T-cell (primary cell): ENCODE measurements at places on chromosomes 12 and 14. TPM values are rescaled to one million over a fixed set of nuclear protein-coding genes. Genes with fewer than 3 reads are reported as not detected.
A peak's percentile ranks its signal among the peaks of the same experiment; 100 is the strongest.

GRCh38 chr12:116797885-116798284 is 59.8 kb downstream of the RNFT2 start:
- H3K27ac ChIP-seq: no peak overlapping the region
- no peaks in the 10 kb centered on the region for H3K4me1 ChIP-seq
- H3K4me3 ChIP-seq: no peak overlapping the region
- no peaks in the 10 kb centered on the region for H3K27me3 ChIP-seq

GRCh38 chr12:63068857-63069442 is 82.1 kb downstream of the AVPR1A start:
- no peaks in the 10 kb centered on the region for H3K36me3 ChIP-seq
- no peaks in the 10 kb centered on the region for H3K4me1 ChIP-seq
- peaks cover 2% of the 10 kb centered on the region for H3K27me3 ChIP-seq
- H3K27ac ChIP-seq: no peak overlapping the region
- H3K4me3 ChIP-seq: no peak overlapping the region
- no peak for DNase-seq

Gene LRRC43
- total RNA-seq: 0.66 TPM

- H3K27me3 ChIP-seq: no peaks in the 10 kb centered on the region
- H3K4me3 ChIP-seq: no peak overlapping the region
- no peak overlapping the region for H3K27ac ChIP-seq
- no peaks in the 10 kb centered on the region for H3K4me1 ChIP-seq
Observed at GRCh38 chr12:78179346-78179745, 348.7 kb downstream of the NAV3 start.

DNA sequence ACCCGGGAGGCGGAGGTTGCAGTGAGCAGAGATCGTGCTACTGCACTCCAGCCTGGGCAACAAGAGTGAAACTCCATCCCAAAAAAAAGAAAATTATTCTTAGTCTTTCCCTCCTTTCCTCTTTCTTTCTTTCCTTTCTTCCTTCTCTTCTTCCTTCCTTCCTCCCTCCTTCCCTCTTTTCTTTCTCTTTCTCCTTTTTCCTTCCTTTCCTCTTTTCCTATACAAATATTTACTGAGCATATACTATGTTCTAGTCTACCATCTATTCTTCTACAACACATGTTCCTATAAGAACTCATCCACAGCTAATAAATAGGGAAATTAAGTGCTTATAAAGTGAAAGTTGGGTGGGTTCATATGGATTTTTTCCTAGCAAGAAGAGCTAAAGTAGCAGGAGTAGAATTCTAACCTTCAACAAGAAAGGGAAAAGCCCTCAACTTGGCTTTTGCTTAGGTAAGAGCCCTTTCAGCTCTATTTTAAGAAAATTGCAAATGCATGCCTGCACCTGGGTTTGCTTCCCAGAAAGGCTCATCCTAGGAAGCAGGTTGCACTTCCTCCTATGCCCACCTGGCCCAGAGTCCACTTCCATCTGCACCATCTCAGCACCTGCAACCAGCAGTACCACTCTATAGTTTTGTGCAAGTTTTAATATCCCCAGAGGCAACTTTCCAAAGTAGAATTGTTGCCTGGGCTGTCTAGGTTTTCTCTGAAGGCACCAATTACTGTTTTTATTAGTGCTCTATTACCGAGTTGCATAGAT is 122.0 kb upstream of the CCND2 start:
- H3K36me3 ChIP-seq: no peaks in the 10 kb centered on the region
- H3K4me1 ChIP-seq: peaks cover 19% of the 10 kb centered on the region
- H3K27me3 ChIP-seq: no peaks in the 10 kb centered on the region
- peak overlapping the region; percentile 74 for H3K27ac ChIP-seq

DNA sequence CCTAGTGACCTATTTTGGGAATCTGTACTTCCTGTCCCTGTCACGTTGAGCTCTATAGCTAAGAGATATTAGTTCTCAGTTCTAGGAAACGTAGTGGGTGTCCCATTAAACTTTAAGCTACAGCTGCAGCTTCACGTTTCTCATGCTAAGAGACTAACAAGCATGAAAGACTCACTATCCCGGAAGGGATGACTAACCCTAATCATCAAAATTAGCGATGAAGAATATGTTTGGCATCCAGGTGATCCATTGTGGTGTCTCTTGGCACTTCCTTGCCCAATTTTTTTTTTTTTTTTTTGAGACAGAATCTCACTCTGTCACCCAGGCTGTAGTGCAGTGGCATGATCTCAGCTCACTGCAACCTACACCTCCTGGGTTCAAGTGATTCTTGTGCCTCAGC is 11.0 kb upstream of the LALBA start:
- no peak overlapping the region for H3K4me3 ChIP-seq
- no peak for DNase-seq
- H3K4me1 ChIP-seq: no peaks in the 10 kb centered on the region
- H3K36me3 ChIP-seq: no peaks in the 10 kb centered on the region
- no peak overlapping the region for H3K27ac ChIP-seq
- peaks cover 17% of the 10 kb centered on the region for H3K27me3 ChIP-seq

Gene BCAT1
- total RNA-seq: 3.3 TPM

DNA sequence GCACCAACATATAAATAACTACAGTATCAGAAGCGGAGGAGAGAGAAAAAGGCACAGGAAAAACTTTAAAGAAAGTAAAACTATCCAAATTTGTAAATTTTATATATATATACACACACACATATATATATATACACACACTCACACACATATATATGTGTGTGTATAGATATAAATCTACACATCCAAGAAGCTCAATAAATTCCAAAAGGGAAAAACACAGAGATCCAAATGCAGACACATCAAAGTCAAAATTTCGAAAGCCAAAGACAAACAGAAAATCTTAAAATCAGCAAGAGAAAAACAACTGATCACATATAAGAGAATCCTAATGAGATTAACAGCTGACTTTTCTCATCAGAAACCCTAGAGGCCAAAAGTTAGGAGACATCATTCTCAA is 37.3 kb downstream of the PARP11 start:
- no peaks in the 10 kb centered on the region for H3K36me3 ChIP-seq
- H3K27me3 ChIP-seq: no peaks in the 10 kb centered on the region
- DNase-seq: no peak
- H3K4me3 ChIP-seq: no peak overlapping the region
- H3K27ac ChIP-seq: no peak overlapping the region

DNA sequence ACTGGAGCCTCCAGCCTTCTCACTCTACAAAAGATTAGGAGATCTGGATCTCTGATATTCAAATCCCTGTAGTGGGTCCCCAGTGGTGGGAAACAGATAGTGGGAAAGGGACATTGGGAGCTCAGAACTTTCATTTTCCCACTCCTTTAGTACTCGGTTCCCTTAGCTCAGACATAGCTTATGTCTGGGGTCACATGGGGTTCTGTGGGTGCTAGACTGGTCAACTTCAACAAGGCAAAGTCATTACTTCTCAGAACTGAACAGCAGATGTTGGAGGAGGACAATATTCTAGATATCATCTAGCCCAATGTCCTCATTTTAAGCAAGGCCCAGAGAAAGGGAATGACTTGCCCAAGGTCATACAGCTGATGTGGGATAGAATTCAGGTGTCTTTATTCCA is 19.5 kb upstream of the ITGA5 start:
- peaks cover 3% of the 10 kb centered on the region for H3K27me3 ChIP-seq
- H3K4me3 ChIP-seq: no peak overlapping the region
- DNase-seq: no peak
- H3K36me3 ChIP-seq: no peaks in the 10 kb centered on the region

- no peak overlapping the region for H3K27ac ChIP-seq
- DNase-seq: no peak
- H3K27me3 ChIP-seq: no peaks in the 10 kb centered on the region
- no peaks in the 10 kb centered on the region for H3K4me1 ChIP-seq
Observed at GRCh38 chr12:50297027-50297426, 13.7 kb upstream of the LIMA1 start.

GRCh38 chr14:65000898-65001591 is 14.3 kb downstream of the FNTB start:
- peaks cover 2% of the 10 kb centered on the region for H3K36me3 ChIP-seq
- DNase-seq: no peak
- no peaks in the 10 kb centered on the region for H3K27me3 ChIP-seq
- H3K27ac ChIP-seq: no peak overlapping the region

GRCh38 chr14:64772397-64772950 is 68.2 kb downstream of the PLEKHG3 start:
- peaks cover 18% of the 10 kb centered on the region for H3K4me1 ChIP-seq
- H3K27ac ChIP-seq: no peak overlapping the region
- no peak for DNase-seq
- H3K4me3 ChIP-seq: no peak overlapping the region
- peaks cover 23% of the 10 kb centered on the region for H3K27me3 ChIP-seq
- H3K36me3 ChIP-seq: no peaks in the 10 kb centered on the region

GRCh38 chr12:98126637-98127335 is 388.6 kb upstream of the TMPO start:
- H3K27ac ChIP-seq: no peak overlapping the region
- H3K36me3 ChIP-seq: no peaks in the 10 kb centered on the region
- no peak overlapping the region for H3K4me3 ChIP-seq
- H3K27me3 ChIP-seq: no peaks in the 10 kb centered on the region
